ENCODE measurements at places on chromosomes 2 and 18. TPM values are rescaled to one million over a fixed set of nuclear protein-coding genes. Genes with fewer than 3 reads are reported as not detected.

DNA sequence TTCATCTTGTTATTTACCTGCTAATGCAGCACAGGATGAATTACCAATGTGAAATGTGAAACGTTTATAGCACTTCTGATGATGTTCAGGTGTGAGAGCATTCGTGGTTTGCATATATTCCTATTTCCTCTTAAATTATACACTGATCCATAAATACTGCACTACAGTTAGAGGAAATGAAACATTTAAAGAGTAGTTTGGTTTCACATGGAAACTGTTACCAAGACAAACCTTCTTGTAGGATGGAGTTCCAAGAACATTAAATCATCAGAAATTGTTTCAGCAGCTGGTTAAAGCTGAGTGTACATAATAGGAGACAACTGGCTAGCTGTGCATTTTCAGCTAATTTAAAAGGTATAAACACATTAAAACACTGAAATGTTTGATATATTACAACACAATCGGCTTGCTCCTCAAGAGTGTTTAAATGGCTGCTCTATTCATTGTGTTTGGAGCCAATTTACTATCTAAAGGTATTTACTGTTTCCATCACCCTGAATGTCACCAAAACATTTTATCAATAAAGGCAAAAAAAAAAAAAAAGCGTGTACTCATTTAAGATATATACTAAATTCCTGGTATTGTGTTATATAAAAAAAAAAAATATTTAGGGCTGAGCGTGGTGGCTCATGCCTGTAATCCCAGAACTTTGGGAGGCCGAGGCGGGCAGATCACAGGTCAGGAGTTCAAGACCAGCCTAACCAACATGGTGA is 100.6 kb downstream of the DYM start:
- H3K27ac ChIP-seq, result no peak overlapping the region
- H3K36me3 ChIP-seq, result peaks cover 3% of the 10 kb centered on the region

Gene ID2
- total RNA-seq, result 13.2 TPM

DNA sequence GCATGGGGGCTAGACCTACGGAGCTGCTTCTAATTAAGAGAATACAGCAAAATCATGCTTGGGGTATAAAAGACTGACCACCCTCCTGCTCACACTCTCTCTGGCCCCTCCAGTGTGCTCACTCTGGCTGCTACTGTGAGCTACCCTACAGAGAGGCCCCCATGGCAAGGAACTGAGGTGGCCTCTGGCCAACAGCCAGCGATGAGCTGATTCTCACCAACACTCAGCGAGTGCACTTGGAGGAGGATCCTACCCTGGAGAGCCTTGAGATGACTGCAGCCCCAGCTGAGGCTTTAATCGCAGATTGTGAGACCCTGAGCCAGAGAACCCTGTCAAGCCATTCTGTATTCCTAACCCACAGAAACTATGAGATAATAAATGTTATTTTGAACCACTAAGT is 88.2 kb downstream of the GFPT1 start:
- DNase-seq, result no peak
- H3K4me1 ChIP-seq, result no peaks in the 10 kb centered on the region
- peaks cover 11% of the 10 kb centered on the region for H3K36me3 ChIP-seq
- peaks cover 3% of the 10 kb centered on the region for H3K27me3 ChIP-seq
- H3K27ac ChIP-seq, result no peak overlapping the region

GRCh38 chr2:164335128-164335527 is 286.2 kb downstream of the GRB14 start:
- no peak overlapping the region for H3K27ac ChIP-seq
- no peak overlapping the region for H3K4me3 ChIP-seq
- no peak for DNase-seq
- no peaks in the 10 kb centered on the region for H3K4me1 ChIP-seq

DNA sequence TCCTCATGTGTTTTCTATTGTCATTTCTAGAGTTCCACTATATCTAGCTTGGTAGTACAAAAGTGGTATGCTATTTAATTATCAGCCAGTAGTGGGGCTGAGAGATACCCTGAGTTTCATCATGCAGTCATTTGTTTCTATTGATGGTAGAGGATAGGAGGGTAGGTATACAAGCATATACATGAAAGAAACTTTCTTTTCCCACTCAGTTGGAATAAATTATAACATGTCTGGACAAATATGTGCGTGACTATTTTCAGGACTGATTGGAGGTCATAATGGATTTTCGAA is 633.2 kb downstream of the NRXN1 start:
- peaks cover 8% of the 10 kb centered on the region for H3K4me1 ChIP-seq
- H3K27ac ChIP-seq, result no peak overlapping the region
- no peak overlapping the region for H3K4me3 ChIP-seq
- H3K27me3 ChIP-seq, result no peaks in the 10 kb centered on the region
- no peaks in the 10 kb centered on the region for H3K36me3 ChIP-seq

Gene COL6A3
- 0.07 TPM for total RNA-seq

Gene MARCHF4
- total RNA-seq, result 26.1 TPM

Gene GPD2
- 26.2 TPM for total RNA-seq

GRCh38 chr2:205293559-205293958 is 388.7 kb upstream of the NRP2 start:
- no peak for DNase-seq
- no peaks in the 10 kb centered on the region for H3K36me3 ChIP-seq
- no peaks in the 10 kb centered on the region for H3K27me3 ChIP-seq
- H3K27ac ChIP-seq, result no peak overlapping the region
- no peaks in the 10 kb centered on the region for H3K4me1 ChIP-seq

DNA sequence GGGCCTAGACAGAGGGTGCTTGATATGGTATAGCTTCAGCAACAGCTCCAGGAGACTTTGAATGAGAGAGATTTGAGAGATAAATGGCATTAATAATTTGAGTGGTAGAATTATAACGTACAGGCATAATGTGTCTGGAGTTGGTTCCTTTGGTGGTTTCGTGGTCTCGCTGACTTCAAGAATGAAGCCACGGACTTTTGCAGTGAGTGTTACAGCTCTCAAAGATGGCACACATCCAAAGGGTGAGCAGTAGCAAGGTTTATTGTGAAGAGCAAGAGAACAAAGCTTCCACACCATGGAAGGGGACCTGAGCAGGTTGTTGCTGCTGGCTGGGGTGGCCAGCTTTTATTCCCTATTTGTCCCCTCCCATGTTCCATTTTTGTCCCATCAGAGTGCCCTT is 23.1 kb downstream of the PDCD1 start:
- H3K27ac ChIP-seq, result no peak overlapping the region
- H3K27me3 ChIP-seq, result no peaks in the 10 kb centered on the region
- H3K36me3 ChIP-seq, result peaks cover 5% of the 10 kb centered on the region
- no peak for DNase-seq

Measured in glutamatergic neuron (in vitro differentiated cells).